ENCODE measurements at places on chromosomes 5 and 9. TPM values are rescaled to one million over a fixed set of nuclear protein-coding genes. Genes with fewer than 3 reads are reported as not detected.

The STPG3 gene
- polyA plus RNA-seq: not detected

The TMOD1 gene
- polyA plus RNA-seq: 56.8 TPM

The TMED9 gene
- polyA plus RNA-seq: 68.5 TPM

The FOXD4 gene
- polyA plus RNA-seq: 0.12 TPM

The TAS2R1 gene
- not detected for polyA plus RNA-seq

The KIAA0825 gene
- polyA plus RNA-seq: 1.5 TPM

The PTGDS gene
- polyA plus RNA-seq: 13.6 TPM

The PDGFRB gene
- polyA plus RNA-seq: 183 TPM

The SH3PXD2B gene
- polyA plus RNA-seq: 16.6 TPM

The MCTP1 gene
- polyA plus RNA-seq: 2.7 TPM

DNA sequence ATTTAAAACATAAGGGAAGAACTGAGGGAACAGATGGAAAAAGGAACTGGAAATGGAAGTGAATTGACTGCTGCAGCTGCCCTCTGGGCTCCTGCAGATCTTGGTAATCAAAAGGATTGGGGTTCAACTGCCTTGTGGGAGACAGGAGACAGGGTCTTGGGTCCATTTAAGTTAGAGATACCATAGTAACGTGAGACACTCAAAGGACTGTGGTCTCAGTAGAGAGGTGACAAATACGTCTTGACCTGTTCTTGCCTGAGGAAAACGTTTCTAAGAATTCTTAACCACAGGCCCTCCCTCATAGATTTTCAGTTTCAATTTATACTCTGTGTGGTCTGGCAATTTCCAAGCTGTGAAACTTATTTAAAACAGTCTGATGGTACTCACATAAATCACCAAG, 100.8 kb upstream of the DHFR start:
- H3K4me3 ChIP-seq: no peak overlapping the region
- no peak for DNase-seq
- H3K27ac ChIP-seq: no peak overlapping the region
- no peaks in the 10 kb centered on the region for H3K36me3 ChIP-seq
- no peaks in the 10 kb centered on the region for H3K4me1 ChIP-seq

DNA sequence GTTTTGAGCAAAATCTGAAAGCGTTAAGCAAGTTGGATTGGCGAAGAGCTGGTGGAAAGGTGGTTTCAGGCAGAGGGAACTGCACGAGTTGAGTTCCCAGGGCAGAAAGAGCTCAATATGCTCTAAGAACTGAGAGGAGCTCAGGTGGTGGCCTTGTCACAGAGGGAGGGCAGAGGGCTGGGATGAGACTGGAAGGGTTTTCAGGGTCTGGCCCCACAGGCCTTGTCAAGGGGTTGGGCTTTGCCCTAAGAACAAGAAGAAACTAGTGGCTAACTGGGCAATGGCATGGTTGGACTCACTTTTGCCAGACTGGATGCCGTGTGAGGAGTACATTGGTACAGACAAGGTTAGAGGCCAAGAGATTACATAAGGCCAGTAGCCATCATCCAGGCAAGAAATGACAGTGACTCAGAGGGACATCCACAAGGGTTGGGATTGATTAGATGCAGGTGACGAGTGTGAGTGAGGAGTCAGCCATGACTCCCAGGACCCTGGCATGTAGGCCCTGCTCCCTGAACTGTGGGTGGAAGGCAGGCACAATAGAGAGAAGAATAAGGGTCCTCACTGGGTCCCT, 75.1 kb upstream of the SMIM23 start:
- no peak for DNase-seq
- H3K36me3 ChIP-seq: no peaks in the 10 kb centered on the region
- no peak overlapping the region for H3K4me3 ChIP-seq
- H3K4me1 ChIP-seq: no peaks in the 10 kb centered on the region
- H3K27me3 ChIP-seq: no peaks in the 10 kb centered on the region

DNA sequence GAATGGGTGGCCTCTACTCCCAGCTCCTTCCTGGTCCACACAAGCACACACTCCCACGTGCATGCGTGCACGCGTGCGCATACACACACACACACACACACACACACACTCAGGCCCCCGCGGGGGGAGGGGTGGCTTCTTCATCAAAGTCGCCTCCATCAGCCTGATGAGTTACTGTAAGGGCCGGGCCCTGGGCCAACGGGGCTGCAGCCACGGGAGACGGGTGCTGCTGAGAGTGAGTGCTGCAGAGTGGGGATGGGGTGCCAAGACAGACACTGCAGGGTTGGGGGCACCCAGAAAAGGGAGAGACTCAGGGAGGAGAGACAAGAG, 18.1 kb downstream of the CNTFR start:
- DNase-seq: no peak
- H3K27ac ChIP-seq: no peak overlapping the region
- H3K36me3 ChIP-seq: no peaks in the 10 kb centered on the region

DNA sequence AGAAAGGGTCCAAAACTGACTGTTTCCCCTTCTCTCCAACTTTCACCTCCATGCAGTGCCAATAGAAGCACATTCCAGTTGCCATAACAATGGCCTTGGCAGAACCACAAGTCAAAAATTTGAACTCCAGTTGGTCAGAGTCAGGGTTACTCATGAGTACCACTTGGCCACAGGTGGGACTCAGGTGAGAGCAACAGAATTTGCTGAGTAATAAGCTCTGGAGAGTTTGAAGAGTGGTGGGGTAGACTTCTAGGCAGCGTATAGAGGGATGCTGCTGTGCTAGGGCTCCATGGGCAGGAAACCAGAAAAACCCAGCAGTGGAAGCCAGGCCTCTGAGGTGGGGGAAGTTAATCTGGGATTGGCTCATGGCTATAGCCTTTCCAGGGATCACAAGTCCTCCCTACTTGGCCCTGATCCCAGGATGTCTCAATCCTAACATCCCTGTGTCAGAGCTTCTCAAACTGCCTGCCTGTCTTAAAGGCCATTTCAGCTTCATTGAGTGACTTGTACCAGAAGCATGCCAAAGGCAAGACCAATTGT, 30.2 kb downstream of the SNX18 start:
- H3K36me3 ChIP-seq: no peaks in the 10 kb centered on the region
- no peaks in the 10 kb centered on the region for H3K27me3 ChIP-seq
- peak; percentile 63 for DNase-seq
- no peak overlapping the region for H3K4me3 ChIP-seq

GRCh38 chr9:134438195-134438788, 112.0 kb downstream of the RXRA start:
- H3K36me3 ChIP-seq: no peaks in the 10 kb centered on the region
- peaks cover 34% of the 10 kb centered on the region for H3K4me1 ChIP-seq
- H3K27me3 ChIP-seq: no peaks in the 10 kb centered on the region
- H3K27ac ChIP-seq: peak overlapping the region; percentile 23

DNA sequence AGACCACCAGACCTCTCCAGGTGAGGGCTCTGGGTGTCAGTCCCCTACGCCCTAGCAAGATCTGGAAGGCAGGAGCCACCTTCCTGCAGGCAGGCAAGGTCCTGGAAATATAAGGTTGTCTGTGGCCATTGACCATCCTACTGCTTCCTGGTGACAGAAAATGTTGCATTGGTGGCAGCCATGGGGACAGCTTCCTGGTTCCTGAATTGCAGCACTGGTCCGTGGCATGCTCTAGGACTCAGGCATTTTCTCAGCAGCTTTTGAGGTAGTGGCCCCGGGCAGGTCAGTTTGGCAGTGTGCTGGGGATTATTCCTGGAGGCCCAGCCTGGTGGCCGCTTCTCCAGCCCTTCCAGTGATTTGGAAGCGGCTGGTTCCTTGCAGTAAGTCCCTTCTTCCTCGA, 36.6 kb upstream of the KCNMB1 start:
- H3K4me3 ChIP-seq: no peak overlapping the region
- no peaks in the 10 kb centered on the region for H3K4me1 ChIP-seq
- no peak for DNase-seq

GRCh38 chr5:111453747-111454146, 58.6 kb downstream of the STARD4 start:
- H3K27me3 ChIP-seq: no peaks in the 10 kb centered on the region
- no peaks in the 10 kb centered on the region for H3K36me3 ChIP-seq
- DNase-seq: no peak
- H3K4me3 ChIP-seq: no peak overlapping the region
- peaks cover 2% of the 10 kb centered on the region for H3K4me1 ChIP-seq
- H3K27ac ChIP-seq: no peak overlapping the region

DNA sequence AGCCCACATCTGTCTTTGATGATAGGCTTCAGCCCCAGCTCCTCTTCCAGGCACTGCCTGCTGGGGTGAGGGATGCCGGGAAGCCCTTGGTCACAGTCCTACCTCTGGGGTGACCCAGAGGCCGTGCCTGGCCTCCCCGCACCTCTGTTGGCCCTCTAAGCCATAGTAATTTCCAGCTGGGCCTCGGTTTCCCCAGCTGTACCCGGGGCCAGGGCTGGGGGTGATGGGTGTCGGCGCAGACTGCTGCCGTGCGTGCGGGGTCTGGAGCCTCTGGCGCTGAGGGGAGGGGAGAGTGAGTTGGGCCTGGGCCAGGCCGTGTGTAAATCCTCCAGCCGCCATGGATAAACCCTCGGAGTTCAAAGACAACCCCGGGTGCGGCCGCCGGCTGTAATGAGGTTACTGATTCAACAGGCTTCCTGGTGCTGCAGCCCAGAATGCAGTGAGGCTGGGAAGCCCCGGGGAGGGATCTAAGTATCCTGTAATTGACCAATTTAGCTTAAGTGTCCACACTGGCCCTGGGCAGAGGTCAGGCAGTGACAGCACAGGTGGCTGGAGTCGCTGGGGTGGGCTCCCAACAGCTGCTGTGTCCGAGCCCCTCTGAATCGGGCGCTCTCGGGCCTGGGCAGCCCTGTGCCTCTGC, 7.1 kb downstream of the RXRA start:
- peaks cover 69% of the 10 kb centered on the region for H3K4me1 ChIP-seq
- no peaks in the 10 kb centered on the region for H3K36me3 ChIP-seq
- no peaks in the 10 kb centered on the region for H3K27me3 ChIP-seq
- H3K4me3 ChIP-seq: no peak overlapping the region
- DNase-seq: no peak

DNA sequence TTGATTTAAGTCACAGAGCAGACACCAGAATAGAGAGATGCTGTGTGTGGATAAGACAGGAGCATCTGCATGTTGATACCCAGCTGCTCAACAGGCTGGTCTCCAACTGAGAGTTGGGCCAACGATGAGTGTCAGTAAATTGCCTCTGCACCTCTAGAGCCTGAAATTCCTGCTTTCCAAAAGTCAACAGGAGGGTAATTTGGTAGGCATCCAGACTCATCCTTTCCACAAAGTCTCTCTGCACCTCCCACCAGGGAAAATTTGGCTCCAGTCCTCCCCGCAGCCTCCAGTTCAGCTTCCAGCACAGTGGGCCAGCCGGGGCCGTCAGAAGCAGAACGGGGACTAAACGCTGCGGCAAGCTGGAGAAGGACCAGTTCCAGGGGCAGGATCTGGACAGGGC, 136.9 kb downstream of the RFK start:
- H3K4me3 ChIP-seq: no peak overlapping the region
- peak; percentile 57 for DNase-seq
- peak overlapping the region; percentile 72 for H3K27ac ChIP-seq
- H3K4me1 ChIP-seq: peaks cover 7% of the 10 kb centered on the region

DNA sequence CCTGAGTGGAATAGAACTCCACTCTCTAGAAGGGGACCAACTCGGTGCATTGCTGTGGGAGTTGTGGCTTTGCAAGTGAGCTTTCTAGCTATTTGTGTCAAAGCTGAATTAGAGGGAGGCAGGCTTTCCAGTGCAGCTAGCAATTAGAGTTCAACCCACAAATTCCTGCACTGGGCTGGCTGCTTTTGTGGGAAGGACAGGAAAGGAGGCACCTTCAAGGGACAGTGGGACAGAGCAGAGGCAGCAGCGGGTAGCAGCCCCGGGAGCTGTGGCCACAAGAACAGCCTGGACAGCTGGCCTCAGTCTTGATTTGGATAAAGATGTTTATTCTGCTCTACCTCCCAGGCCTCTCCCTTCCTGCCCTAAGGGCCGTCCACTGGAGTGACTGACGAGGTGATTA, 83.7 kb upstream of the SLIT3 start:
- H3K4me1 ChIP-seq: no peaks in the 10 kb centered on the region
- H3K27ac ChIP-seq: no peak overlapping the region

- peak overlapping the region; percentile 77 for H3K27ac ChIP-seq
- H3K4me3 ChIP-seq: no peak overlapping the region
- H3K36me3 ChIP-seq: no peaks in the 10 kb centered on the region
- no peaks in the 10 kb centered on the region for H3K27me3 ChIP-seq
Observed at GRCh38 chr5:31963358-31964006, 210.6 kb downstream of the GOLPH3 start.

GRCh38 chr9:135240871-135241311, 153.4 kb downstream of the OLFM1 start:
- H3K4me1 ChIP-seq: no peaks in the 10 kb centered on the region
- no peak overlapping the region for H3K4me3 ChIP-seq
- no peak overlapping the region for H3K27ac ChIP-seq
- no peaks in the 10 kb centered on the region for H3K27me3 ChIP-seq
- no peak for DNase-seq
- no peaks in the 10 kb centered on the region for H3K36me3 ChIP-seq

GRCh38 chr5:99122976-99123375, 194.2 kb upstream of the CHD1 start:
- H3K36me3 ChIP-seq: no peaks in the 10 kb centered on the region
- no peak overlapping the region for H3K27ac ChIP-seq

- no peak overlapping the region for H3K27ac ChIP-seq
- peaks cover 1% of the 10 kb centered on the region for H3K4me1 ChIP-seq
- DNase-seq: no peak
- H3K36me3 ChIP-seq: no peaks in the 10 kb centered on the region
- no peaks in the 10 kb centered on the region for H3K27me3 ChIP-seq
- no peak overlapping the region for H3K4me3 ChIP-seq
Observed at GRCh38 chr5:34534523-34535103, 121.5 kb upstream of the RAI14 start.

DNA sequence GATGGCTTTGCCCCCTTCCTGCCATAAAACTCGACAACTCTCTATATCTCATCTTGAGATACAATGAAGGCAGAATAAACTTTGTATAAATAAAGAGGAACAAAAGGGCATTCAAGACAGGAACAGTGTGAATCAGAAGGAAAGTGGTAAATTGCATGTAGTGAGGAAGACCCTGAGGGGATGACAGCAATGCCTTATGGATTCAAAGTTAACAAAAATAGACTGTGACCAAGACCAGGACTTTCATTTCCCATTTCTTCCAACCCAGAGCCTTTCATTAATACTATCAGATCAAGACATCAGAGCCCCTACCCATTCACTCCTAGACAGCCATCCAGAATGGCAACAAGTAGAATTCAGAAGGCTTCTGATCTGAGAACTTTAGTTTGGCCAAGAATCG, 46.4 kb upstream of the ZNF462 start:
- no peaks in the 10 kb centered on the region for H3K27me3 ChIP-seq
- no peak overlapping the region for H3K4me3 ChIP-seq
- H3K36me3 ChIP-seq: no peaks in the 10 kb centered on the region
- DNase-seq: no peak
- no peak overlapping the region for H3K27ac ChIP-seq
- no peaks in the 10 kb centered on the region for H3K4me1 ChIP-seq

- no peaks in the 10 kb centered on the region for H3K36me3 ChIP-seq
- DNase-seq: no peak
- H3K27me3 ChIP-seq: no peaks in the 10 kb centered on the region
- no peak overlapping the region for H3K27ac ChIP-seq
- H3K4me1 ChIP-seq: no peaks in the 10 kb centered on the region
- H3K4me3 ChIP-seq: no peak overlapping the region
Observed at GRCh38 chr9:117377046-117377445, 37.8 kb downstream of the ASTN2 start.

DNA sequence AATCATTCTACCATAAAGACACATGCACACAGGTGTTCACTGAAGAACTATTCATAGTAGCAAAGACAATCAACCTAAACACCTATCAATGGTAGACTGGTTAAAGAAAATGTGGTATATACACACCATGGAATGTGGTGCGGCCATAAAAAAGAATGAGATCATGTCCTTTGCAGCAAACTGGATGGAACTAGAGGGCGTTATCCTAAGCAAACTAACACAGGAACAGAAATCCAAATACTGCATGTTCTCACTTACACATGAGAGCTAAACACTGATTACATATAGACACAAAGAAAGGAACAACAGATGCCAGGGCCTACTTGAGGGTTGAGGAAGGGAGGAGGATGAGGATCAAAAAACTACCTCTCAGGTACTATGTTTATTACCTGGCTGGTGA, 103.8 kb downstream of the DRD1 start:
- H3K36me3 ChIP-seq: no peaks in the 10 kb centered on the region
- H3K27me3 ChIP-seq: no peaks in the 10 kb centered on the region
- no peak for DNase-seq
